Dermis blood vessel endothelial cell (primary cell): ENCODE measurements at places on chromosomes 11 and 22. TPM values are rescaled to one million over a fixed set of nuclear protein-coding genes. Genes with fewer than 3 reads are reported as not detected.

DNA sequence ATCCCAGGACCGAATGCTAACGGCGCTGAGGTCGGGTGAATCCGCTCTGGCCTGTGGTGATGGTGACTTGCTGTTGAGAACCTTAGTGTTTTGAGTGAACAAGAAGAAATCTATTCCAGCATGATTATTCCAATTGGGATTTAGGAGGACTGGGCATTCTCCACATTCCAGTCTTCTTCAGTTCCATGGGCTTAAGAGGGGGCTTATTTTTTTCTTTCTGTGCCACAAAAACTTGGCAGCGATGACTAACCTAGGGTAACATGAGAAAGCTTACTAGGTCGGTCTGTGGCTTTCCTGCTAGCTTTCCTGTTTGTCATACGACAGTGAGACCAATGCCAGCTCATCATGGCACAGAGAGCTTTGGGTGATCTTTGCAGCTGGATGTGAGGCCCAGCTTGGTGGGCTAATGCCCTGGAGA lies 62.9 kb upstream of the ATXN10 start:
- DNase-seq: no peak

DNA sequence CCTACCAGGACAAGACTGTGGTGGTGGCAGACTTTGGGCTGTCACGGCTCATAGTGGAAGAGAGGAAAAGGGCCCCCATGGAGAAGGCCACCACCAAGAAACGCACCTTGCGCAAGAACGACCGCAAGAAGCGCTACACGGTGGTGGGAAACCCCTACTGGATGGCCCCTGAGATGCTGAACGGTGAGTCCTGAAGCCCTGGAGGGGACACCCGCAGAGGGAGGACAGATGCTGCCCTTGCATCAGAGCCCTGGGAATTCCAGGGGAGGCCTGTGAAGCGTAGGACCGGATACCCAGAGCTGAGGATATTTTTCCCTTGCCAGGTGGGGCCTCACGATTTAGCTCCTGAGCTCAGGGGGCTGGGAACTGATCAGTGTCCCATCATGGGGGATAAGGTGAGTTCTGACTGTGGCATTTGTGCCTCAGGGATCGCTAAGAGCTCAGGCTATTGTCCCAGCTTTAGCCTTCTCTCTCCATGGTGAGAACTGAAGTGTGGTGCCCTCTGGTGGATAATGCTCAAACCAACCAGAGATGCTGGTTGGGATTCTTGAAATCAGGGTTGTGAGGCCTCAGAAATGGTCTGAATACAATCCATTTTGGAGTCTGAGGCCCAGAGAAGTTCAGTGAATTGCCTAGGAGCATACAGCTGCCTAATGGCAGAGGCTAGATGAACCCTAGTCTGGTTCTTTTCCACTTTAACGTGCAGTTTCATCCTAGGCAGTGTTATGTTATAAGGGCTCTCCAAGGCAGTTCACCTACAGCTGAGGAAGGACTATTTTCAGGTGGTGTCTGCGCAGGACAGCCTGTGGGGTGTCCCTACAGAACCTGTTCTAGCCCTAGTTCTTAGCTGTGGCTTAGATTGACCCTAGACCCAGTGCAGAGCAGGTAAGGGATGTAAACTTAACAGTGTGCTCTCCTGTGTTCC lies 19.5 kb downstream of the PIK3IP1 start:
- peak; percentile 83 for DNase-seq

GRCh38 chr11:115872416-115872815 lies 368.2 kb upstream of the CADM1 start:
- no peak for DNase-seq

DNA sequence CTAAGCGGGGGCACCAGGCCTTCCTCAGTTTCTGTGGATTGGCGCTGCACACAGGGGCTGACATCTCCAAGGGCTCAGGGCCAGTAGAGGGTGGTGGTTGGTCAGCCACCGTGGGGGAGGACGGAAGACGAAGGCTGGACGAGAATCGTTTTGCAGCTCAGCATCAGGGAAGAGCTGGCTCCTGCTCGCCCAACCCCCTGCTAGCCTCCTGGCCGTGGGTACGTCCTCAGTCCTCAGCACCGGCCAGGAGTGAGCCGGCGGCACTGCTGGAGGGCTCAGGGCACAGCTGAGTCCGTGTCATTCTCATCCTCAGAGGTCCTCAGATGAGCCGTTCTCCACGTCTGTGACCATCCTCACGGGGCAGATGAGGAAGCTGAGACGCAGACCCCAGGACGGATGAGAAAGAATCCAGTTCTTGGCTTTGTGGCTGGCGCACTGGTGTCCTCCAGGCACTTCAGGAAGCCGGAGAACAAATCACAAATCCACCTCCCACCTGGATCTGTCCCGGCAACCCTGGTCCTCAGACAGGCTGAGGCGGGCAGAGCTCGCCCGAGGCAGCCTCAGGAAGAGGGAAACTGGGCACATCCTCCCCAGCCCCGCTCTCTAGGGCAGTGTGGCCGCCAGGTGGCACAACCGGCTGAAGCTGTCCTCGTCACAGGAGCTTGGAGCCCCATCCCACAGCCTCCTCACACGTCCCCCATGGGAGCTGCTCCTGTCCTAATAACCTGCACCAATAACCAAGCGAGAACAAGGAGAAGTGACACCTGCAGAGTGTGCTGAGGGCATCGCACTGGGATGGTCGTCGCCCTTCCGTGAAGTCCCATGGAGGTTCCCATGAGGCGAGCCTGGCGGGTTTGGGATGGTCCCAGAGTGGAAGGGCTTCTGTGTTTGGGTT lies 393.7 kb downstream of the BRD1 start:
- no peak for DNase-seq

DNA sequence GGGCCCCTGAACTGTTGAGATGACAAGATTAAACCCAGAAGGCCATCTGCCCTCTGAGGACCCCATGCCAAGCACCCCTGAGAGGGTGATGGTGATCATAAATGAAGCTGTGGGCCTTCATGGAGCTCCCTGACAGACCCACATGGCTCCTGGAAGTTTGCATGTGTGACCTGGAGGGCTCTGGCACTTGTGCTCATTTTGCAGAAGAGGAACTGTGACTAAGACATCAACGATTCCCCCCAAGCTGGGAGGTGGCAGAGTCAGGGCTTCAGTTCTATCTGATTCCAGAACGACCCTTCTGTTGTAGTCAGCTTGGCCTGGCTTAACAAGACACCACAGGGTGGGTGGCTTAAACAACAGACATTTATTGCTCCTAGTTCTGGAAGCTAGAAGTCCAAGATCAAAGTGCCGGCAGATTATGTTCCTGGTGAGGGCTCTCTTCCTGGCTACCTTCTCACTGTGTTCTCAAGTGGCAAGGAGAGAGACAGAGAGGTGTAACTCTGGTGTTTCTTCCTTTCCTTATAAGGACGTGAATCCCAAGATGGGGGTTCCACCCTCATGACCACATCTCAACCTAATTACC lies 46.4 kb upstream of the CD82 start:
- no peak for DNase-seq

DNA sequence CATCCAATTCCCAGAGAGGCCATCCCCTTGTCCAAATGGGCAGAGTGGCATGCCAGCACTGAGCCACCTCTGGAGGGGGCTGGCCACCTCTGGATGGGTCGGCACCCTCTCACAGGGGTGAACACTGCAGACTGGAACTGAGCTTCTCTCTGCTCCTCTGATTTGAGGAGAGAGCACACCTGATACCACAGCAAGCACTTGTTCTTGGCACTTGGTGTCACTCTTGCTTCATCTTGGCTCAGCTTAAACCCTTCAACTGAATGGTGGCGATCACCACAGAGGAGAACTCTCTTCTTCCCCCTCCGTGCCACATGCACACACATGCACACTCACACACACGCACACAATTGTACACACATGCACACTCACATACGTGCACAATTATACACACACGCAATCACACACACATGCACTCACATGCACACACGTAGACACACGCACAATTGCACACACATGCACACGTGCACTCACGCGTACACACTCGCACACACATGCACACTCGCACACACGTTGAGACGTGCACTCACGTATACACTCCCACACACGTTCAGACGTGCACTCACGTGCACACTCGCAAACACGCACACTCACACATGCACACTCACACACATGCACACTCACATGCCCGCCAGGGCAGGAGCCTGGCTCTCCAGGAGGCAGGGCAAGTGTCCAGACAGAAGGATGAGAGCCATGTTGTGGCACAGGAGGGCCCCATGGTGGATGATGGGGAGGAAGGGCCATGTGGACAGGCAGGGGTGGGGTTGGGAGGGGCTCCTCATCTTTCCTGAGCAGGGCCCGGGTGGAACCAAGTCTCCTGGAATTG lies 23.4 kb downstream of the OVOL1 start:
- DNase-seq: no peak

DNA sequence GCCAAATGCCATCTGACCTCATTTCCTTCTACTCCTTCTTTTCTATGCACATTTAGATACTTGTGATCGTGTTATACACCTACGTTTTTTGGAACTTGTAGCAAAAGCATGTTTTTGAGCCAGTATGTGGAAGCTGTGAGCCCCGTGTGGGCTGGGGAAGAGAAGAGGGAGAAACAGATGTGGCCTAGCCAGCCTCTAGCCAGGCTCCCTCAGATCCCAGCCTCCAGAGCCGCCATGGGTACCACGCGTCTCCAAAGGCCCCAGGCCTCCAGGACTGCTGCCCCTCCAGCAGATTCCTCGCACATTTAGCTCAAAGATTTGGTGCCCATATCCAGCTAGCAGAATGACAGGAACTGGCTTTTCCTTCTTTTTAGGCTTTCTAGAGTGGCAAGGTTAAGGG lies 17.0 kb upstream of the TLCD5 start:
- no peak for DNase-seq

- no peak for DNase-seq
Measured at GRCh38 chr11:121553389-121553788, 100.6 kb upstream of the SORL1-AS1 start.

DNA sequence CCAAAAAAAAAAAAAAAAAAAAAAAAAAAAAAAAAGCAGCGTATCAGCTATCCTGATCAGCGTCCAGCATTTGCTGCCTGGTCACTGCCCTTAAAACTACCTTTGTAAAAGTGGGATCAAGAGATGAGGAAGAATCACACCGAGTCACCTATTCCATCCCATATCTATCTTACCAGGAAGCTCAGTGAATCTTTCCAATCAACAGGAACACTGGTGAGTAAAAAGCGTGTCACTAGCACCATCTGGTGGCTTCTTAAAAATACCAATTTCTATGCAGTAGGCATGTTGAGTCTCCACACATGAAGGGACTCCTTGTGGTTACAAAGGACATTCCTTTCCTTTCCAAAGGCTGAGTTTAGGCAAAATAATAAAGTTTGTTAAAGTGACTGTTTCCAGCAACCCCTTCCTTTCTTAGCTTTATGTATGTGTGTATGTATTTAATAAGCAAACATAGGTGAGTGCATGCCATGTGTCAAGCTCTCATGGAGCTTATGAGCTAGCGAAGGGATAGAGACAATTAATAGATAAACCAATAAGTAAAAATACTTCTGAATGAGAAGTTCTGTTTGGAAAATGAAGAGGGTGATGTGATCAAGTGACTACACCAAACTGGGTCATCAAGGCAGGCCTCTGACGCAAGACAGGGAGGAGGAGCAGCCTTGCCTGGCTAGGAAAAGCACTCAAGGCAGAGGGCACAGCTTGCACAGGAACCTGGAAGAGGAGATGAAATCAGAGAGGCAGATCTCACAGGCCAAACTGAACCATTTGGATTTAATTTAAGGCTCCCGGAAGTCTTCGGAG lies 13.9 kb upstream of the TP53AIP1 start:
- peak; percentile 85 for DNase-seq

The RIBC2 gene
- total RNA-seq: 0.34 and 1.3 TPM in 2 replicates

The MS4A1 gene
- not detected in 2 replicates for total RNA-seq

The XKR3 gene
- total RNA-seq: not detected in 2 replicates

The NLRX1 gene
- 18.4 and 22.0 TPM in 2 replicates for total RNA-seq

The DDIAS gene
- 4.6 and 12.8 TPM in 2 replicates for total RNA-seq

The ARRB1 gene
- 223 and 280 TPM in 2 replicates for total RNA-seq
